CD4-positive, CD25-positive, alpha-beta regulatory T cell (primary cell): ENCODE measurements at places on chromosomes 3 and 15. TPM values are rescaled to one million over a fixed set of nuclear protein-coding genes. Genes with fewer than 3 reads are reported as not detected.
A peak's percentile ranks its signal among the peaks of the same experiment; 100 is the strongest.

DNA sequence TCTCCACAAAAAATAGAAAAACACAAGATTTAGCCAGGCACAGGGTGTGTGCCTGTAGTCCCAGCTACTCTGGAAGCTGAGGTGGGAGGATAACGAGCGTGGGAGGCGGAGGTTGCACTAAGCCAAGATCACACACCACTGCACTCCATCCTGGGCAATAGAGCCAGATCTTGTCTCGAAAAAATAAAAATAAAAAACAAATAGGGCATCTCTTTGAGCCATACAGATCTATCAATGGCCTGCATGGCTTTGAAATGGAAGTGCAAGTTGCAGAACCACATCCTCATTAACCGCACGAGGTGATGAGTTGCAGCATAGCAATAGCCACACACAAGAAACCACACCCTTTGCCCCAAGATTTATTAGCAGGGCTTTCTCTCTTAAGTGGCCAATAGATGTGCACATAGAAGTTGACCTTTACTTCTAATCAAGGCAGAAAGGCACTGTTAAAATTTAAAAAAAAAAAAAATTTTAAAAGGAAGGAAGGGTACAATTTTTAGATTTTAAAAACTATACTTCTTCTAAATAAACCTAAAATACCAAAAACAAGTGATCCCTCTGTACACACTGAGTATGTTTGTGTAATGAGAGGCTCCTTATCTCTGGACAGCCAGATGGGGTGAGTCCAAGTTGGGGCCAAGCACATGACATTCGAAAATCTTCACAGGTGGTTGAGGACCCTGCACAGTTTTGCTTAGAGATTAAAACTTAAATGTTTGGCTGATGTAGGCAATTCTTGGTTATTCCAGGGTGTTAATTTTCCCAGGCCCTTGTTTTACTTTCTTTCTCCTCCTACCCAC, 53.4 kb downstream of the FILIP1L start:
- no peaks in the 10 kb centered on the region for H3K27me3 ChIP-seq
- H3K27ac ChIP-seq, result no peak overlapping the region
- H3K36me3 ChIP-seq, result no peaks in the 10 kb centered on the region
- H3K4me3 ChIP-seq, result no peak overlapping the region
- DNase-seq, result no peak
- H3K4me1 ChIP-seq, result no peaks in the 10 kb centered on the region

- no peak for DNase-seq
- peak overlapping the region; percentile 69 for H3K27ac ChIP-seq
- H3K27me3 ChIP-seq, result no peaks in the 10 kb centered on the region
- H3K4me1 ChIP-seq, result peaks cover 24% of the 10 kb centered on the region
- H3K4me3 ChIP-seq, result peak overlapping the region; percentile 76
Measured at GRCh38 chr15:56732886-56733135, 498 bp downstream of the ZNF280D start.

DNA sequence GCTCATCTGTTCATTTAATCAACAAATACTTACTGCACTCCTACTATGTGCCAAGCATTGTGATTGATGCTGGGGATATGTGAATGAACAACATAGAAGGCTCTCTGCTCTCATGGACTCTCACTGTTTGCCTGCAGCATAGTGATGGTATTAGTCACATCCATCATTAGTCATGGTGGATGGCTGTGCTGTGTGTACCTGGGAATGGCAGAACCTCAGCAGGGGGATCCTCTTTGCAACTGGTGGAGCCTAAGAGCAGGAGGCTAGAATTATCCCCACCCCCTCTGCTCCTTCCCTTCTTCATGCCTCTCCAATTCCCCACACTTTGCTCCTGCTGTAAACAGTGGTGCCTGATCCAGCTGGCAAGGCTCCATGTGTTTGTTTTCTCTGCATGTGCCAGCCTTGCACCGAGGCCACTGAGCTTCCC, 20.5 kb downstream of the BOC start:
- no peaks in the 10 kb centered on the region for H3K36me3 ChIP-seq
- no peak for DNase-seq
- no peak overlapping the region for H3K4me3 ChIP-seq
- no peak overlapping the region for H3K27ac ChIP-seq
- H3K4me1 ChIP-seq, result no peaks in the 10 kb centered on the region
- peaks cover 6% of the 10 kb centered on the region for H3K27me3 ChIP-seq

The BOC gene
- total RNA-seq, result not detected

The RHCG gene
- total RNA-seq, result not detected

The PTH1R gene
- total RNA-seq, result not detected

DNA sequence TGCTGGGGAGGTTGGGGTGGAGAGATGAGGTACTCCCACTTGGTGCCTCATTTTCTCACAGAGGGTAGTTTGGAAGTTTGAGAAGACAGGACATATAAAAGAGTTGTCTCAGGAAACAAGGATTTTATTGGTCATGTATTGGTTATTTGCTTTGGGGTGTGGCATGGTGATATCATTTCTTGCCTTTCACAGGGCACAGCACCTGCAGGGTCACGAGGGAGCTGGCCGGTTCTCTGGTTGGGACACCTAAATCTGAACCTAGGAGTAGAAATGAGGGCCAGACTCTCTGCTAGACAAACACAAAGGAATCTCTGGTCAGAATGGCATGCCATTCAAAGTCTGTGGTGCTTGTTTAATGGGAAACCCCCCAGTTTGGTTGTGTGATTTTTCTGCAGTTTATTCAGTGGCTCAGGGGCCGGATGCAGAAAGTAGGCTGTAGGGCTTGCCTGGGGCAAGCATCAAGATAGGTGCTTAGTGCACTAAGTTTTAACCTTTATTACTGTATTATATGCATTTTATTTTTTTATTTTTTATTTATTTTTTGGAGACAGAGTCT, 237.7 kb upstream of the EIF1B start:
- H3K36me3 ChIP-seq, result no peaks in the 10 kb centered on the region
- no peak for DNase-seq
- no peaks in the 10 kb centered on the region for H3K4me1 ChIP-seq
- H3K27ac ChIP-seq, result no peak overlapping the region
- H3K27me3 ChIP-seq, result peaks cover 4% of the 10 kb centered on the region

- DNase-seq, result no peak
- no peak overlapping the region for H3K4me3 ChIP-seq
- no peaks in the 10 kb centered on the region for H3K4me1 ChIP-seq
- peaks cover 2% of the 10 kb centered on the region for H3K27me3 ChIP-seq
- H3K36me3 ChIP-seq, result no peaks in the 10 kb centered on the region
Measured at GRCh38 chr15:38030609-38031008, 96.2 kb downstream of the TMCO5A start.

GRCh38 chr3:129065720-129066073, 5.1 kb downstream of the GP9 start:
- H3K27ac ChIP-seq, result no peak overlapping the region
- no peak overlapping the region for H3K4me3 ChIP-seq
- no peaks in the 10 kb centered on the region for H3K27me3 ChIP-seq
- peaks cover 9% of the 10 kb centered on the region for H3K4me1 ChIP-seq

GRCh38 chr3:137065381-137065780, 107.6 kb downstream of the IL20RB start:
- no peaks in the 10 kb centered on the region for H3K4me1 ChIP-seq
- H3K27me3 ChIP-seq, result no peaks in the 10 kb centered on the region
- no peak overlapping the region for H3K4me3 ChIP-seq
- no peak overlapping the region for H3K27ac ChIP-seq
- H3K36me3 ChIP-seq, result no peaks in the 10 kb centered on the region

The HCLS1 gene
- 345 TPM for total RNA-seq

DNA sequence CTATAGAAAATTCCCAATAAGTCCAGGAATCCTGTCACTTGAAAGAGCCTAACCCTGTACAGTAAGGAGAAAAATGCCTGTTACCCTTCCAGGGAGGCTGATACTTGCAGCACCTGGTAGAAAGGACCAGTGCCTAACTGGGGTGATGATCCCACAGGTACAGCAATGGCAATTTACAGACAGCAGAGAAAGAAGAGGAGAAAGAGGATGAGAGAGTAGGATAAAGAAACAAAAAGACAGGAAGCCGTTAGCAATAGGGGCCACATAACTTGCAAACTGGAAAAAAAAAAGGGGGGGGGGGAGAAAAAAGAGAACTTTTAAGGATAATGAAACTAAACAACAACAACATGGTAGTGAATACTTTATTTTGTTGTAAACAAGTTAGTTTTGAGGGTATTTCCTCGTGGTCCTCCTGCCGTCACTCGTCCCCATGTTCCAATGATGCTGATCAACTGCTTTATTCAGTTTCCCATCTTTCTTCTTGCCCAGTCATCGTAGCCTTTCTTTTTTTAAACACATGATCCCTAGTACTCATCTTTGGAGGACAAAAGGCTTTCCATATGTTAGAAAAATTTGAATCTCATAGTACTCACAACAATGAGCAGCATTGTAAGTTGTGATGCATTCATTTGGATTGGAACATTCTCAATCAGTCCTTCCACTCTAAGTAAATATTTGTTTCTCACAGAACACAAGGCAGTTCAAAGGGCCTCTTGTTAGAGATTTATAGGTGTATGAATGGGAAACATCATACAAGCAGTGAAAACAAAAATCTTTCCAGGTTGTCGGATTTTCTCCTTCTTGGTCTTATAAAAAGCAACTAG, 8.6 kb downstream of the TM4SF1 start:
- no peak for DNase-seq
- no peak overlapping the region for H3K27ac ChIP-seq
- H3K4me3 ChIP-seq, result no peak overlapping the region
- H3K36me3 ChIP-seq, result no peaks in the 10 kb centered on the region

The POPDC2 gene
- total RNA-seq, result 5.5 TPM

The EFHB gene
- 1.3 TPM for total RNA-seq

GRCh38 chr15:55774113-55774970, 31.4 kb upstream of the PRTG start:
- H3K27ac ChIP-seq, result no peak overlapping the region
- H3K36me3 ChIP-seq, result no peaks in the 10 kb centered on the region
- no peaks in the 10 kb centered on the region for H3K4me1 ChIP-seq
- DNase-seq, result peak; percentile 23
- no peaks in the 10 kb centered on the region for H3K27me3 ChIP-seq

DNA sequence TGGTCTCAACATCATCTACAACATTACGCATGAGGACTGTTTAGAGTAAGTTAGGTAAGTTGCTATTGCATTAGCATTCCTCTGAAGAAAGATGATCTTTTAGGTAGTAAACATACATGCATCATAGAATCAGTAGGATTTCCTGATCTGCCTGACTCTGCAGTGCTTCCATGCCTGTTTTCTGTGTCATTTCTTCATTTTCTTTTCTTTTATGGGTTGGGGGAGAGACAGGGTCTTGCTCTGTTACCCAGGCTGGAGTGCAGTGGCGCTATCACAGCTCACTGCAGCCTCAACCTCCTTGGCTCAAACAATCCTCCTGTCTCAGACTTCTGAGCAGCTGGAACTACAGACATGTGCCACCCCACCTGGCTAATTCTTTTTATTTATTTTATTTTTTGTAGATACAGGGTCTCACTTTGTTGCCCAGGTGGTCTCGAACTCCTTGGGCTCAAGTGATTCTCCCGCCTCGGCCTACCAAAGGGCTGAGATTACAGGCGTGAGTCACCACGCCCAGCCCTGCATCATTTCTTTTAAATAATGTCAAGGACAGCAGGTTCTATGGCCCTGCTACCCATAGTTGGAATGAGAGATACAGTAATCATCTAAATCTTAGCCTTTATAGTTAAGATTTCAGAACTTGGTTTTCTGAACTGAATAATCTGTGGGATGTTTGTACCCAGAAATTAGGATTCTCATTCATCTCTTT, 184.3 kb downstream of the GHSR start:
- no peak overlapping the region for H3K27ac ChIP-seq
- no peaks in the 10 kb centered on the region for H3K4me1 ChIP-seq
- no peaks in the 10 kb centered on the region for H3K36me3 ChIP-seq
- no peak for DNase-seq
- H3K4me3 ChIP-seq, result no peak overlapping the region
- H3K27me3 ChIP-seq, result no peaks in the 10 kb centered on the region

The SLC28A1 gene
- total RNA-seq, result not detected

- H3K36me3 ChIP-seq, result no peaks in the 10 kb centered on the region
- H3K4me1 ChIP-seq, result no peaks in the 10 kb centered on the region
- H3K27me3 ChIP-seq, result no peaks in the 10 kb centered on the region
- H3K4me3 ChIP-seq, result no peak overlapping the region
- H3K27ac ChIP-seq, result no peak overlapping the region
Measured at GRCh38 chr15:87369269-87369668, 887.3 kb downstream of the NTRK3 start.

The RGMA gene
- total RNA-seq, result 0.49 TPM

The DGKG gene
- 0.81 TPM for total RNA-seq

The ALS2CL gene
- 25.8 TPM for total RNA-seq

- H3K4me3 ChIP-seq, result no peak overlapping the region
- no peaks in the 10 kb centered on the region for H3K27me3 ChIP-seq
- no peak for DNase-seq
- H3K27ac ChIP-seq, result no peak overlapping the region
Measured at GRCh38 chr3:181844211-181844610, 132.5 kb downstream of the SOX2 start.

The TMEM87A gene
- 75.0 TPM for total RNA-seq

DNA sequence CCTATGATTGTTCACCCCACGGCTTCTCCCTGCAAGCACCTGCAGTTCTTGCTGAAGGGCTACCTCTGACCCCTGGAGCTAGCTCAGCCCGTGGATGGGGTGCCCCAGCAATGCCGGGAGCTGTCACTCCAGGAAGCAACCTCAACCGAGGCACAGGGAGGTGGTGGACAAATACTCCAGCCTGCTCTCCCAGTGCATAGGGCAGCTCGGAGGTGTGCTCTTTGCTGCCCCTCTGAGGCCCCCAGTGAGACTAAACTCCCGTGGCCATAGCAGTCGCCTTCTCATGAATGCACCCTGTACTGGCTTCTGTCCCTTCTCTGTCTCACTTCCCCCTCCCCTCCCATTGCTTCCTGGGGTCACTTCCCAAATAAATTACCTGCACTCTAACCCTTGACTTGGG, 48.5 kb downstream of the LINGO1 start:
- H3K27ac ChIP-seq, result no peak overlapping the region
- no peaks in the 10 kb centered on the region for H3K4me1 ChIP-seq
- no peaks in the 10 kb centered on the region for H3K36me3 ChIP-seq

- no peak for DNase-seq
- no peaks in the 10 kb centered on the region for H3K36me3 ChIP-seq
- H3K4me3 ChIP-seq, result no peak overlapping the region
- H3K4me1 ChIP-seq, result no peaks in the 10 kb centered on the region
- no peak overlapping the region for H3K27ac ChIP-seq
Measured at GRCh38 chr3:110859336-110859735, 212.3 kb upstream of the NECTIN3 start.

The SMAD6 gene
- 0.27 TPM for total RNA-seq

- no peak for DNase-seq
- H3K27me3 ChIP-seq, result peaks cover 10% of the 10 kb centered on the region
- no peak overlapping the region for H3K4me3 ChIP-seq
- no peak overlapping the region for H3K27ac ChIP-seq
- peaks cover 16% of the 10 kb centered on the region for H3K4me1 ChIP-seq
- H3K36me3 ChIP-seq, result no peaks in the 10 kb centered on the region
Measured at GRCh38 chr15:40252141-40252437, 13.2 kb downstream of the PAK6 start.

The EXD1 gene
- not detected for total RNA-seq
